ENCODE measurements at places on chromosomes 5 and 9. TPM values are rescaled to one million over a fixed set of nuclear protein-coding genes. Genes with fewer than 3 reads are reported as not detected.

- DNase-seq: no peak
Observed at GRCh38 chr9:128702949-128703615, 779 bp downstream of the PKN3 start.

GRCh38 chr5:102545175-102545574 is 46.4 kb upstream of the SLCO6A1 start:
- no peak for DNase-seq

GRCh38 chr5:158999339-158999738 is 100.4 kb downstream of the EBF1 start:
- DNase-seq: peak; percentile 85

DNA sequence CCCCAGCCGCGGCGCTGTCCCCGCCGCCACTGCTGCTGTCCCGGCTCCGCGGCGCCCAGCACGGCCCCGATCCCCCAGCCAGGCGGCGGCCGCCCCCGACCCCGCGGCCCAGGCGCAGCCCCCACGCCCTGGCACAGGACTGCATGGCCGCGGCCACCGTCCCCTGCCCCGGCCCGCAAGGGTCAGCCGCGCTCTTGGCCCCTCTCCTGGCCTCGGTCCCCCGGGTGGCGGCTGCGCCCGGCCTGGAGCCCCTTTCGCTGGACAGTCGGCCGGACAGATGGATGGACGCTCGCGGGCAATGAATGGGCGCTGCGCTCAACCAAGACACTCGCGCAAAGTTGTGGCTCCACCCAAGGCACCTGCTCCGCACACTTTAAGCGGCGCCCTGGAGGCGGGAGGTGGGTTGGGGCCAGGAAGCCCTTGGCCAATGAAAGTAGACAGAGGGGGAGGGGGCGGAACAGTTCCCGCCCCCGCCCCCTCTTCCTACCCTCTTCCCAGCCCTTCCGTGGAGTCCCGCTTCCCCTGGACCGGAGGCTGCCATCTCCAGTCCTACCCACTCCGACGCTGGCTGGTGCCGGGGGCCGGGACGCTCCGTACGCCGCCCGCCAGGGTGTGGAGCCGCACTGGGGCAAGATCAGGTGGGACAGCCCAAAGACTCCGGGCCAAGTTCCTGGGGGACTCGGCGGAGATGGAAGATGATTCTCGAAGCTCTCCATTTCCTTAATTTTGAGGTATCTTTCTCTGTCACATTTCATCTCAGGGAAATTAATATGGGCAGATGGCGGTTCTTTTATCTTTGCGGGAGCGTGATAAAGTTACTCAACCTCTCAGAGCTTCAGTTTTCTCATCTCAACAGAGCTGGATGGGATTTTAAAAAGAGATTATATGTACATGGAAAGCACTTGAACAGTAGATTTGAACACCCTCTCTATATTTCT is at the start of gene GLDC:
Gene GLDC (minus strand): TSS at position 375 of the 938 bp plus-strand sequence. CDS start 230 bp downstream, at position 145.
- DNase-seq: peak; percentile 2

DNA sequence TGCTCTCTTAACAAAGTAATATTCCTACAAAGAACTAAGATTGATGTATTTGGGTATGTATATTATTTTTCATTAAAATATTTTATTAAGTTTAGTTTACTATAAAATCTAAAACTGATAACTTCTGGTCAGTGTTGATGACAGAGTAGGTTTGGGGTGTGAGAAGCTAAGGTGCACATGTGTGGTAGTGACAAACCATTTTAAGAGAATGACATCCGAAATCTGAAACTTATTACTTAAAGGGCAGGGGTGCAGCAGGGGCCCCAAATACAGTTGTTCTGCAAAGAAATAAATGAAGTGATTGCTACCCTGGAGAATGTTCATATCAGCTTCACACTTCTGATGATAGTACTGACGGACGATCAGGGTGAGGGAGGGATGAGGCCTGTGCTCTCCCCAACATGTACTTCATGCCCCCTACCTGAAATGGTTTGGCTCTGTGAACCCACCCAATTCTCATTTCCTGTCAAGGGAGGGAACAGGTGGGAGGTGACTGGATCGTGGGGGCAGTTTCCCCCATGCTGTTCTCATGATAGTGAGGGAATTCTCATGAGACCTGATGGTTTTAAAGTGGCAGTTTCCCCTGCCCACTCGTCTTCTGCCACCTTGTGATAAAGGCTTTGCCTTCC is 125.3 kb upstream of the RFX3 start:
- DNase-seq: no peak

DNA sequence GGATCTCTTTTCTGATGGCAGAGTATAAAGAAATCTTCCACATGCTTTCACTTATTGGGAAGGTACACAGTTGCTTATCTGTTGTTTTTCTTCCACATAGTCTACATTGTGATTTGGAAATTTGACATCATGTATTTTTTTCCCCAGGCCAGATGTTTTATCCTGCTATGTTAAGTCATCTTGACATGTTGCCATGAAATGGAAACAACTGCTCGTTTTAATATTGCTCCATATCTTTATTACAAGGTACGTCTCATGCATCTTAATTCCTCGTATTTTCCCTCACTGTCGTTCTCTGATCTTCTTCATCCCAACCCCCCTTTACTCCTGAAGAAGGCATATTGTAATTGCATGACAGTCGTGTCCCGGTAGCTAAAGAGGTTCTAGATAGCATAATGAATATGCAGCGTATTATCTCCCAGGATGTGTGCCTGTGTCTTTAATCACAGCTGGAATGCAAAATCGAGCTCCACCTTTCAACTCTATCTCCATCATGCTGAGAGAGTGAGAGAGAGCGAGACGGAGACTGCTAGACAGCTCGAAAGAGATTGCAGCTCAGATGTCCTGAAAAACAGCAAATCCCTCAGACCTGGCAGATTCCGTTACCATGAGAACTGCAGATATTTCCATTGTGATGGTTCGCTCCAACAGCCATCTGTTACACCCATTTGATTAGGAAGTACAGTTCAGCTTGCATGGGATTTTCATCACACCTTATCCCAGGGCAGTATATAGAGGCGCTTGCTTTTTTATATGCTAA is 281.7 kb downstream of the TMEM38B start:
- peak; percentile 82 for DNase-seq

- DNase-seq: no peak
Observed at GRCh38 chr5:65525726-65526125, 37.2 kb downstream of the CENPK start.

DNA sequence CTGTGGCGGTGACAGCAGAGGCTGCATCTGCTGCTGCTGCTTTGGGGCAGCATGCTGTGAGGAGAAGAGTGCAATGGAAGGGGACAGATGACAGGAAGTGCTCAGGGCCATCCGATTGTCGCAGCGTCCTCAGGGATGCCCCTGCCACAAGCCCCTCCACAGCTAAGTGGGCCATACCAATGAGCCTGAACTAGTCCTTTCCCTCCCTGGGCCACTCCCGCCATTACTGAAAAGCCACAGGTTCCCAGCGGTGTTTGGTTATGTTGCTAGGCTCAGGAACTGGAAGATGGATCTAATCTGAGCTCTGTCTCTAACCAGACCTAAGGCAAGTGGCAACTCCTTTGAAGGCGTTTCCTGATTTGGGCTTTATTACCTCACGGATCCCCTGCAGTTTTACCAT is 109.2 kb downstream of the GAPVD1 start:
- DNase-seq: no peak

The CDH10 gene
- polyA plus RNA-seq: 0.29 TPM

The MAML1 gene
- polyA plus RNA-seq: 24.8 TPM

Data from forelimb muscle (tissue), 1 donor.